ENCODE measurements at places on chromosomes 4 and X.

DNA sequence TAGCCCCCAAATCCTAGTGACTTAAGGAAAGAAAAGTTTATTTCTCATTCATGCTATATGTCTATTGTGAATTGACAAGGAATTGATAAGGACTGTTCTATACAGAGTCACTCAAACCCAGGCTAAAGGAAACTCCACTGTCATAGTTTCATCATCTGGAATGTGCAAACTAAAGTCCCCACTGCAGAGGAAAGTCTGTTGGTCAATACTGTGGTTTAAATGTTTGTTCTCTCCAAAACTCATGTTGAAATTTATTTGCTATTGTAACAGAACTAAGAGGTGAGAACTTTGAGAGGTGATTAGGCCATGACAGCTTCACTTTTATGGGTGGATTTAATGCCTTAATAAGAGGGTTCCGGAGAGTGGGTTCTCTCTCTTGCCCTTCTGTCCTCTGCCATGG is 149.6 kb downstream of the COX18 start:
- DNase-seq = no peak

- no peak for DNase-seq
These were observed 42.9 kb downstream of the DDX60L start for GRCh38 chr4:168437192-168437943.

DNA sequence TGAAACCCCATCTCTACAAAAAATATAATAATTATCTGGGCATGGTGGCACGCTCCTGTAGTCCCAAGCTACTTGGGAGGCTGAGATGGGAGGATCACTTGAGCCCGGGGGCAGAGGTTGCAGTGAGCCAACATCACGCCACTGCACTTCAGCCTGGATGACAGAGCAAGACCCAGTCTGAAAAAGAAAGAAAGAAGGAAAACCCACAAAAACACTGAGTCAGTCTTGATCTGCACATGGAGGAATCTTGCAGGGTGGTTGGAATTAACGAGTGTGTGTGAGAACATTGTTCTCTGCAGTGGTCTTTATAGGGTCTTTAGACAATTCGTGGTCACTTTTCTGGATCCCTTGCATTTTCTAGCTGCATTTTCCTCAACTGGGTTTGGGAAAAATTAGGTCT is 23.2 kb downstream of the ADD1 start:
- no peak for DNase-seq

- DNase-seq = no peak
These were observed 63.0 kb upstream of the MND1 start for GRCh38 chr4:153281476-153281875.

DNA sequence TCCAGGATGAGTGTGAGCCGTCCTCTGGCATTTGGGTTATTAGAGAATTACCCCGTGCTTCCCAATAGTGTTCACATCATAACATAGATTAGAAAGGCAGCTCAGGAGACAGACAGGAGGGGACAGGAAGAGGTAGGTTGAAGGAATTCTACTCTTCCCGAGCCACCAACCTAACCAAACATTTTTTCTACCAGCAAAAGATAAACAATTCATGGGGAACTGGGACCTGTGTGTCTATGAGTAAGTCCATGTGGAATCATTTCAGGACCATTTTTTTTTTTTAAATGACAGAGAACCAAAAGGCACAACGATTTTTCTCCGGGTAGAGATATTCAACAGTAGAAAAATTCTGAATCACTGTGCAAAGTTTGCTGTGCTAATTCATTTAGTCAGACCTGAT is 174.2 kb upstream of the ETNPPL start:
- no peak for DNase-seq

GRCh38 chr4:22093126-22093525 is 144.6 kb upstream of the KCNIP4 start:
- no peak for DNase-seq

- no peak for DNase-seq
These were observed 13.8 kb downstream of the USP46 start for GRCh38 chr4:52645300-52645699.

DNA sequence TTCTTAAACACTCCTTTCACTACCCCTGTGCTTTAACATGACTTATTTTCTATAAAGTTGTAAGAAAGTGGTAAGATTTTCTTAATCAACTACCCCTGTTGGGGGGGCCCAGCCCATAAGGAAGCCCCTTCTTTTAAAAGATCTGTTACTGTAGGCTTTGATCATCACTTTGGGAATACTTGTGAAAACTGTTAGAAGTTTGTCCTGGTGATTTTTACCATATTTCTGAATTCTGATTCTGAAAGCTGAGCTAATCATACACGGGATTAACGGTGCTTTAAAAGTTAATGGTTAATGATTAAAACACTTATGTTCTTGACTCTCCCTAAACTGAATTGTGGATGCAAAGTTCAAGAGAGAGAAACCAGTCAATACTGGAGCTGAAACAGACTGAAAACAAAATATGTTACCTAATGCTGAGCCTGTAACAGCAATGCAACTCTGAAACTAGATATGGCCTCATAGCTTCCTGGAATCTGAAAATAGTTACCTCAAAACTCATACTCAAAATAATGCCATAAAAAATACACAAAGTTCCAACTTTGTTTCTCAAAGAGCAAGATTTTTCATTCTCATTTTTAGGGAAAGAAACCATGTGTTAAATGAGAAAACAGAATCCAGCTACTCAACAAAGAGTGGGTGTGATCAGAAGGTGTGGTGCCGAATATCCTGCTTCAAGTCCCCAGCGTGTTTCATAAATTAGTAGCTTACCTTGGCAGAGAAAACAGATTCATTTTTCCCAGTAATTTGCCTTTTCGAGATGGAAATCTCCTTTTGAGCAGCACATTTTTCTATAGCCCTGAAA is 31.6 kb downstream of the ADH7 start:
- DNase-seq = no peak

All from retina (tissue), 1 donor.